Bone marrow (tissue), 2 donors: ENCODE measurements at places on chromosomes 7 and 10.
A peak's percentile ranks its signal among the peaks of the same experiment; 100 is the strongest.

DNA sequence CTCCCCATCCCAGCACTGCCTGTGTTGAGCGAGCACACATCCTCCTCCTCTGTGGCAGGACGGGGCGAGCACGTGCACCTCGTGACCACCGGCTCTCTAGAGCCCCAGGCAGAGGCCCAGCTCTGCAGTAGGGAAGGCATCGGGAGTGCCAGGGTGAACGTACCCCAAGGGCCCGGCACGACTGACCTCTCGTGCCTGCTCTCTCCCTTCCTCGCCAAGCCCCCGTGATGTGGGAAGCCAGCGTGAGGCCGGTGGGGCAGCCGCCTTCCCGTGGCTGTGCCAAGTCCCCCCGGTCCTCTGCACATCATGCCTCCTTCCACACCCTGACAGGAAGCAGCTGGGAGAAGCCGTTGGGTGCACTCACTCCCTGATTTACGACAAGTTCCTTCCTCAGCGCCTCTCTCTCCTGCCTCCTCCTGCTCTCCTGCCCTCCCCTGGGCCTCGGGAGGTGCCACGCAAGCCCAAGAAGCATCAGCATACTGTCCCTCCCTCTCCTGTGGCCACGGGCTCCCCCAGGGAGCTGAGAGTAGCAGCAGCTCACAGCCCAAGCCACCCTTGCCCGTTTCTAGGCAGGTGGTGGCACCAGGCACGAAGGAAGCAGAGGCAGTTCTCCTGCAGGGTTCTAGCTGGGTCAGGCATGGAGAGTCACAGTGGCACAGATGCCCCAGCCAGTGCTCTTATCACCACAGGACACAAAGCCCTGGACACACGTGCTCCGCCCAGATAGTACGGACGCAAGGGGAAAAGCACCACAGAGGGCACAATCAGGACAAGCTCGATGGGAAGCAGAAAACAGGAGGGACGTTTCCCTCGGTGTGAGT, 47.0 kb downstream of the AMZ1 start:
- DNase-seq, result peak; percentile 100

- no peak for DNase-seq
Observed at GRCh38 chr7:103821092-103821491, 168.4 kb downstream of the RELN start.

DNA sequence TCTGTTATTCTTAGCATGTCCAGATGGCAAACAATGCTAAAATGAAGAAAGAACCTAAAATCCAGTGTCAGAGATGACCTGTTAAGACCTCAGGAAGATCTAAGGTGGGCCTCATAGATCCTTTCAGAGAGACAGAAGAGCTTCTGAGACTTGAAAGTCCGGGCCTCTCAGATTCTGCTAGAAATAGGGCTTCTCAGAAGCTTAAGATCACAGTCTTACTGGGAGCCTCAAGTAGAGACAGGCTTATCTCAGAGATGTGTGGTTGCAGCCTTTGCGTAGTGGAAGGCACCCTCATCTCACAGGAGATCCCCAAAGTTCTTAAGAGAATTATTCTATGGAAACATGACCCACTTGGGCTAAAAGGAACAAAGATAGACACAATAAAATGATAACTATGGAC, 642.8 kb downstream of the TNS3 start:
- no peak for DNase-seq

DNA sequence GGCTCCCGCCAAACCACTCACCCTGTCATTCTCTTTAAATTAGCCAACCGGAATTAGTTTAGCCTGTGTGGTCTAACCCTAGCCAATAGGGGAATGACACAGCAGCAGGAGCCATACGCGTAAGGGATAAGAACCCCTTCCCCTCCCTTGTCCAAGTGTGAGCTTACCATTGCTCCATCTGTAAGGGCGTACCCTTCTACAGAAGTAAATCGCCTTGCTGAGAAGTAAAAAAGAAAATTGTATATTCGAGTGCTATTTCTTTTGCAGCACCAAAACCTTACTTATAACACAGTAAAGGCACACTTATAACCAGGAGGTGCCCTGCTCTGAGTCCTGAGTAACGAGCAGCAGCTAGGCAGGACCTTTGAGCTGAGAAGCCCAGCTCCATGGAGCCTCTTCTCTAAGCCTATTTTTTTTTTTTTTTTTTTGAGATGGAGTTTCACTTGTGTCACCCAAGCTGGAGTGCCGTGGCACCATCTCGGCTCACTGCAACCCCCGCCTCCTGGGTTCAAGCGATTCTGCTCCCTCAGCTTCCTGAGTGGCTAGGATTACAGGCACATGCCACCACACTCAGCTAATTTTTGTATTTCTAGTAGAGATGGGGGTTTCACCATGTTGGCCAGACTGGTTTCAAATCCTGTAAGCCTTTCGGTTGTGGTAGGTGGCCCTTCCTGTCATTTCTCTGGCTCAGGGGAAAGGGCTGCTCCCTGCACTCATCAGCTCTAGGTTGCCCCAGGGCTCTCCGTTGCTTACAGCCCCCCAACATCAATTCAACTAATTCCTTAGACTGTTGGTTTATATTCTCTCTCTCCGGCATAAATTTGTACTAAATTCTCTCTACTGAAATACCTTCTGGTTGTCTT, 73.3 kb downstream of the NSUN6 start:
- no peak for DNase-seq

DNA sequence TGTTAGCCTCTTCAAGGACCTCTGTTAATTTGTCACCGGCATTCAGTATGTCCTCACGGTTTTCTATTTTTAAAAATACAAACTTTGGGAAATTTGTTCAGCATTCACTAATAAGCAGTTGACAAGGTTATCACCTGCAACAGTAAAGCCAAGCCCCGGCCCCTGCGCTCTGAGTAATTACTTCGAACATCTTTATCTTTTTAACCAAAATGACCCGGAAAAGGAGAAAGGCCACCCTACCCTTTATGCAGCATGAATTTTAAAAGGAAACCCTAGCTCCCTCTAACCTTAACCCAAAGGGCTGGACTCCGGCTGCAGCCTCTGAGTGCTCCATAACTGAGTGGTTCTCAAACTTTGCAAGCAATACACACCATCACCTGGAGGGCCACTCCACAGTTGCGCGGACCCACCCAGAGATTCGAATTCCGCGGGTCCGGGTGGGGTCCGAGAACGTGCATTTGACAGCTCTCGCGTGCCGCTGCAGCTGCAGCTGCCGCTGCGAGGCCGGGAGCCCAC, 940 bp downstream of the NSMCE4A start:
- DNase-seq, result no peak

- no peak for DNase-seq
Observed at GRCh38 chr7:121002048-121002756, 13.7 kb downstream of the CPED1 start.

GRCh38 chr7:3882782-3883181, 581.7 kb downstream of the SDK1 start:
- no peak for DNase-seq

DNA sequence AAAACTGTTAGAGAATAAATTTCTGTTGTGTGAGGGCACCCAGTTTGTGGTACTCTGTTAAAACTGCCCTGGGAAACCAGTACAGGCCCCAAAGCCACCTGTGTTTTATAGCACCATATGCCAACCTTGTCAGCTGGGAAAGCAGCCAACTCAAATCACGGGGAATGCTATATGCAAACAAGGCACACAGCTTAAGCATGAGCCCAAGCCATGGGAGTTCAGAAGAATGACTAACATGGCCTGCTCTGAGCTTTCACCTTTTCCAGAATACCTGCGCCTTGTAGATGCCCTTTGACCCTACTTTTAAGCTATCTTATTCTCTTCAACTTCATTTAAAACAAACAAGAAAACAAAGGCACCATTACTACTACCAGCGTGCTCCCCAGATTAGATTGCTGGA, 5.5 kb upstream of the SLC25A13 start:
- DNase-seq, result no peak

DNA sequence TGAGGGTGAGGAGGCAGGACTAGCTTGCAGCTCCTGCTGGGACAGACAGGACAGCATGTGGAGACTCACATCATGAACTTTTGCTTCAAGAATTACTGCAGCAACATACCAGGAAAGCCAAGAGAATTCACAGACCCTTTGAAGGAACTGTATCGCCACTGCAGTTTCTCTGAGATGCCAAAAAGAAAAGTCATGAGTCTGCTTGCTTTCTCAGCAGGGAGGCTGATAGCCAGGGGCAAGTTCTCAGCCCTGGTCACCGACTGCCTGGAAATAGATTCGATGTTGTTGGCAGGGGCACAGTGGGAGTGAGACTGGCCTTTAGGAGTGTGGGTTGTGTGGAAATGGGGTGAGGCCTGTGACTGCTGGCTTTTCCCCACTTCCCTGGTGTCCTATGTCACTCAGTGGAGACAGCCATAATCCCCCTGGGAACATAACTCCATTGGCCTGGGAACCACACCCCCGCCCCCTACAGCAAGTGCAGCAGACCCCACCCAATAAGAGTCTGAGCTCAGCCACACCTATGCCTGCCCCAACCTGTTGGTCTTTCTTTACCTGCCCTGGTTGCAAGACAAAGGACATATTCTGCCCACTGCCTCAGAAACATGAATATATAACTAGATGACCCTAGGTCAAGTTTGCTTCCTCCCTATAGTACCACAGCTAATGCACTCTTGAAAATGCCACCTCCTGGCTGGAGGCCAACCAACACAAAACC, 1.6 kb upstream of the SAMD9 start:
- DNase-seq, result no peak

DNA sequence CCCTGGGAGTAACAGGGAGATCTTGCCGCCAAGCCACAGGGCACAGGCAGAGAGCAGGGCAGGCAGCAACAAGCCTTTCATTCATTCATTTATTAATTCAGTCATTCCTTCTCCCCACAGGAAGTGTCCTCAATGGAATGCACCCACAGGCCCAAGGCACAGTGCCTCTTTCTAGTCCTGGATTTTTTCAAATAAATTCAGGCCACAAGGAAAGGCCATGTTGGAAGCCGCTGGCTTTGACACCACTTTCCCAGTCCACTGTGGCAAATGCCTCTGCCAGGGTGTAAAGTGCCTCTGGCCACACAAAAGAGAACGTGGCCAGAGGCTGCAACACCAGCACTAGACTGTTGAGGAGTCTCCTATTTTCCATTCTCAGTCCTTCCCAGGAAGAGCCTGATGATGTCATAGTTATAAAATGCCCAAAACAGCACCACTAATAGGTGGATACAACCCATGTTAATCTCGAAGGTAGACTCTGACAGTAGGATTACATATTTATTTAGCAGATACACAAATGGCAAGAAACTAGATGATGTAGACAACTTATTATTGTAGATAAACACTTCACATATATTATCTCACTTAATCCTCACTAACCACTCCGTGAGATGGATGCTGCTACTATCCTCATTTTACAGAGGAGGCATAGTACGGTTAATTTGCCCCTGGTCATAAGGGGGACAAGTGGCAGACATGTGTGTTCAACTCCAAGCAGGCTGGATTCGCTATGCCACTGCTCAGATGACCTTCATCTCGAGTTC, 5.5 kb downstream of the JAZF1 start:
- DNase-seq, result no peak

DNA sequence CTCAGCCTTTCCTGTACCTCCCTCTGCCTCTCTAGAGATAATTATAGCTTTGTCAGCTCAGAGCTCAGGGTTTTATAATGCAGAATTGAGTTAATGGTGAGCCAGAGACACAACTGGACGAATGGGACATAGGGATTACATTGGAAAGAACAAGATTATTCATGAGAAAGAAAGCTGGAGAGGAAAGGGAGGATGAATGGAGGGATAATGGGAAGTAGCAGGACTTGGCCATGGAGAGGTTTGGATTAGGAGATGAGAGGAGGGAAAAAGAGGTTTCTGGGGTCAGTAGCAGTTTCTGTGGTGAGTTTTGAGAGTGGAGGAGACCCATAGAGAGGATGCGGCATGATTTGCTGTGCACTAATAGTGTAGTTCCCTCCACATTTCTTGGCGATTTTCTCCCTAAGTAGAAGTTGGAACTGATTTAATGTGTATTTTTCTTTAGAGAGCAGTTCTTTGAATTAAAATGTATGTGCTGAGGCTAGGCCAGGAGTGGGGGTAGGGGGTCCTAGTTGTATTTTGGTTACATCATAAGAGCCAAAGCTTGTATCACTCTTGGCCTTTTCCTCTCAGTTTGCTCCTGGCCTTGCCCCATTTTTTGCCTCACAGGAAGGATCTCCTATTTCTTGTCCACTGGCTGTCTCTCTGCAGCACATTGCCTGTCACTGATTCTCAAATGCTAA, 107.4 kb downstream of the MKX start:
- no peak for DNase-seq

DNA sequence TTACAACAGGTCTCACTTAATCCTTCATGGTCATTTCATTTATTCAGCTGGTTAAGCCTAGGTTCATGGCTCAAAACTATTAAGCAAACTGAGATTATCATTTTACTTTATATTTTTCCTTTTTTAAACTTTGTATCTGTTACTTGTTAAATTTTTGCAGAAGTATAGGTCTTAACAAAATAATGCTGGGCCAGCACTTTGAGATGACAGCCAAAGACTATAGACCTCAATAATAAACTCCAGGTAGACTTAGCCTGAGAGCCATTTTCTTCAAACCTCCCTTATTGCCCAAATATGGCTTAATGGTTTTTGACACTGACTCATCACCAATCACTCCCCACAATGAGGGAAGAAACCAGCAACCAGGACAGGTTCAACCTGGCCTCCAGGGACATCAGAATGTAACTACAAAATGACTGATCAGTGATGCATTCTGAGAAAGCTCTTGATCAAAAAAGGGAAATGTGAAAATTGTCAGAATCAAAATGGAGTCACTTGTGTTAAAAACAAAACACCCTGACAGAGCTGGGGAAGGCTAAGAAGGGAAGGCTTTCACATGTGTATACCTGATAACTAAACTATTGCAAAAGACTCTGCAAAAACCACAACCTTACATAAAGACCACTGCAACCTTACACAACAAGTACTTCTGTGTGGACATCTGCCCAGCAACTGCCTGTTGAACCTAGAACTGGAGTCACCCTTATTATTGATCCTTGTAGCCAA, 2.1 kb upstream of the CCDC126 start:
- no peak for DNase-seq

DNA sequence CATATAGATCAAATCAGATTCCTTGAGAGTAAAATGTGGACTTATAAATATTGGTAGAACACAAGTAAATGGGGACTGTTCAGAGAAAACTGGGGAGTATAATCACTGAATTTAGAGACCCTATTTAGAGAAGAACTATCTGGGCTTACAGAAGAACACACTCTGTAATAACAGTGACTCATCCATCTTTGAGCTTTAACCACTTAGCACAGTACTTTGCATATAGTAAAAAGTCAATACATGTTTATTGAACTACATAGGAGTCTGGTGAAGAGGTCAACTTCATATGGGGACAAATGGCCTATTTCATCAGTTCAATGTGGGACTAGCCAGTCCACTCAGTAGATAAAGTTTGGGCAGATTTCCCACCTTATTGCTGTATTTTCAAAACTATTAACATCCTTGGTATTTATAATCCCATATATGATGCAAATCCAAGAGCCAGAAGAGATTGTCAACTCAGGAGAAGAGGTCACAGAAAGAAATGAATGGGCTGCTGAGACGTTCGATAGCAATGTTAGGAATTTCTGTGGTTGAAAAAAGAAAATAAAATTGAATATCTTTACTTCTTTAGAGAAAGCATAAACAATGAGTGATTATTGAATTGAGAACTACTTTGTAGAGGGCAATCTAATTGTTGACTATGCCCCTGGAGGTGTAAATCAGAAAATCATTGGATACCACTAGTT, 119.3 kb upstream of the CACNA2D1 start:
- no peak for DNase-seq

DNA sequence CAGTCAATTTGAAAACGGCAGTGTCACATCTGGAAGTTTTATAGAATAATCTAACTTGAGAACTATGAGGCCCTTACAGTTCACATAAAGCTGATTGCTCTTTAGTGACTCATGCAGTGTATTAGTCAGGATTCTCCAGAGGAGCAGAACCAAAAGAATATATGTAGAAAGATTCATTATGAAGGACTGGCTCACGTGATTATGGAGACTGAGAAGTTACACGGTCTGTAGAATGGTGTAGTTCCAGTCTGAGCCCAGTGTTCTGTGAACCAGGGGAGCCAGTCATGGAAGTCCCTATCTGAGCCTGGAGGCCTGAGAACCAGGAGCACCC, 21.5 kb downstream of the RBM33 start:
- no peak for DNase-seq
